Effector CD8-positive, alpha-beta T cell (primary cell): ENCODE measurements at places on chromosomes 3 and 15.

DNA sequence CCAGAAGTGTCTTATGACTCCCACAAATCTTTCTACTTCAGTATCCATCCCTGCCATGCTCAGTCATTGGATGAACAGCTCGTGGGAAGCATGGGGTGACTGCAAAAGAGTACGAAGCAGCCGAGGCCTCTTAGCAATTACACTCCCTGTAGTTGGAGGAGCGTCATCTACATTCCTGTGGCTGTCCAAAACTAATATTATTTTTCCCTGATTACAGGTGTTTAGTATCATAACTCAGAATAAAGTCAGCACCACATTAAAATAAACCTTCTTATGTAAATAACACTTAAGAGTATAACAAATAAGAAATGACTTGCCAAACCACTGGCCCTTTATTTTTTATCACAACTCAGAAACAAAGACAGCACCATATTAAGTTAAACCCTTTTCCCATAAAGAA lies 141.5 kb downstream of the PLOD2 start:
- no peak for DNase-seq

DNA sequence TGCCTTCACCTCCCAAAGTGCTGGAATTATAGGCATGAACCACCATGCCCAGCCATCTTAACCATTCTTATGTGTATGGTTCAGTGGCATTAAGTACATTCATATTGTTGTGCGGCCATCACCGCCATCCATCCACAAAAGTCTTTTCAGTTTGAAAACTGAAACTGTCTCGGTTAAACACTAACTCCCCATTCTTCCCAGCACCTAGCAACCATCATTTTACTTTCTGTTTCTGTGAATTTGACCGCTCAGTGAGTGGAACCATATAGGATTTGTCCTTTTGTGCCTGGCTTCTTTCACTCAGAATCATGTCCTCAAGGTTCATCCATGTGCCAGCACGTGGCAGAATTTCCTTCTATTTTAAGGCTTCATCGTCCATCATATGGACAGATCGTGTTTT lies 5.8 kb downstream of the MCM2 start:
- DNase-seq, result no peak

- no peak for DNase-seq
These were observed 3.9 kb downstream of the ABHD6 start for GRCh38 chr3:58241306-58242044.

- no peak for DNase-seq
These were observed 799 bp downstream of the SERF2 start for GRCh38 chr15:43792761-43793476.

- no peak for DNase-seq
These were observed 123.1 kb downstream of the CHCHD6 start for GRCh38 chr3:126827121-126827520.

GRCh38 chr15:34588046-34588674 lies 4.7 kb upstream of the GOLGA8B start:
- DNase-seq, result peak; percentile 28

GRCh38 chr15:51262463-51262862 lies 75.9 kb downstream of the CYP19A1 start:
- DNase-seq, result no peak

DNA sequence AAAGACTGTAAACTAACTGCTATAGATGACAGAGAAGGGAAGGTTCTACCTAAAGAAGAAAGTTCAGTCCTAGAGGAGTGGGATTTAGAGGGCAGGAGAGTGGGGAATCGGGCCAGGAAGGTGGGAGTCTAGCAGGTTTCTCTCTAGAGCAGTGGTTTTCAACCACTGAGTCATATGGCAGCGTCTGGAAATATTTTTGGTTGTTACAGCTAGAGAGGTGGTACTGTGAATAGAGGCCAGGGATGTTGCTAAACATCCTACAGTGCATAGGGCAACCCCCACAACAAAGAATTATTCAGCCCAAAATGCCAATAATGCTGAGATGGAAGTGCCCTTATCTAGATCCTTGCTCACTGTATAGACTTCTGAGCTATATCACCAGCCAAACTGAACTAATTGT lies 28.7 kb downstream of the ATP1B3 start:
- no peak for DNase-seq

DNA sequence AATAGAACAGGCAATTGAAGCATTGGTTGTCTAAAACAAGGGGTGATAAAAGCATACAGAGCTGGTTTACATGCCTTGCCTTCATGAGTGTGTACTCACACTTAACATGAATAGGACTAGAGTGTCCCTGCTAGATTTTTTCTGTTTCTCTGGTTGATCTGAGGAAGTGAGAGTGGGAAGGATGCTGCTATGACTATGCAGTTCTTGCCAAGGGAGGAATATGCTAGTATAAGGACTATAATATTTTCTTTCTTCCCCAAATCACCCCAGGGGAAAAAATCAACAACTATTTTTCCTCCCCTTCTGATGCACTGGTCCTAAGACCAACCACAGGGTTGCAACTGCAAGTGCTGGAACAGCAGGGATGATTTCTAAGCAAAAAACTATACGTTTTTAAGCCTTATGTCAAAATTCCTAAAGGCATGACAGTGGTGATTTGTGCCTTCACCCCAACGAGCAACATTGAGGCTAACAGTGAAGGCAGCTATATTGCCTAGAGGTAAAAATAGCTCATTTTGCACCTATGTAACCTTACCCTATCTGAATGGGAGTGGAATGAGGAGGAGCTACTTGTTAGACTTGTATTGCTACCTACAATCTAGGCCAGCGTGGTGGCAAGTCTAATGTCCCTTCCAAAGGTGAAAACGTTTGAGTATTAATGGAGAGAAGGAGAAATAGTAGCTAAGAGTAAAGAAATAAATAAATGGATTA lies 33.5 kb upstream of the USP8 start:
- DNase-seq, result no peak

DNA sequence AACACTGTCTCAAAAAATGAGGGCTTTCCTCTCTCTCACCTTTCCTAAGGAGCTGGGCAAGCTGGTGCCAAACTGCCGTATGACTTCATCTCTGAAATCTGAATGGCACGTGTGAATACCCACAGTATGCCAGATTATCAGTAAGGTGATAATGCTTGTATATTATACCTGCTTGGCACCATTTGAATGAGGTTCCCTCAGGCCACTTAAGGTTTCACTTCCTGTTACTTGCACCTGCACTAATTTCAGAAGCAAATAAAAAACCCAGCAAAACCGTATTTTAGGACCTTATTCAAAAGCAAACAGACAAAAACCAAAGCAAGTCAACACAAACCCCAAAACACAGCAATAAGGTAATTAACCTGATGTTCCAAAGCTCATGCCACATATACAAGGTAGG lies 19.7 kb downstream of the FOXP1 start:
- no peak for DNase-seq

DNA sequence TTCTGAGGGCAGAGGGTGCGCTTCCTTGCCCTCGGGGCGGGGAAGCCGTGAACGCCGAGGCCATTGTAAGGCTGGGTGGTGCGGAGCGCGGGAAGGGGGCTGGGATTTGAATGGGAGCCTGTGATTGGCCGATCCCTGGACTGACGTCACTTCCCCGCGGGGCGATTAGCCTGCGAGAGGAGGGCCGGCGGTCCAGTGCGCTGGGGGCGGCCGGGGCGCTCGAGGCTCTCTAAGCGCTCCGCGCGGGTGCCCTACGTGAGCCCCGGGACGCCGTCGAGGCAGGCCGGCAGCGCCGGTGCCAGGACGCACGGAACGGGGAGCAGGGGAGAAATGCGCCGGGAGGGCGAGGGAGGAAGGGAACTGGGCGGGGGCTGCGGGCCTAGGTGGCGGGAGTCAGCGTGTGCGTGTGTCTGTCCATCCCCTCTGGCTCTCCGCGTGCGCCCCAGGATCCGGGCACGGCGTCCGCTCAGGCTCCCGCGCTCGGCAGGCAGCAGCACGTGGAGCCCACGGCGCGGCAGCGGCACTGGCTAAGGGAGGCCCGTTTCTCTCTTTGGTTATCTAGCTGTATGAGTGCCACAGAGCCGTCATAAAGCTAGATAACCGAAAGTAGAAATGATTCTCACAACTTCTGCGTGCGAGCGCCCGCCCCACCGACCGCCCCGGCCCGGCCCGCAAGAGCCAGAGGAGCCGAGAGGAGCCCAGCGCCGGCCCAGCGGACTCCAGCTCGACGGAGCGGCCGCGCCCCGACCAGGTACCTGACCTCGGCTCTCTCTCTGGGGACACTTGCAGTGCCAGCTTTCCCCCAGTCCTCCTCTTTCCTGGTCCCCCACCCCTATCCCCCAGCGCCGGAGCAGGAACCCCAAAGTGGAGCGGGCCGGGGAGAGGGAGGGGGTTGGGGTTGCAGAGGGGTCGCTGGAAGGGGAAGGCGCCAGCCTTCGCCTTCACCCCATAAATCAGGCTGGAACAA lies 33.1 kb upstream of the POLG start:
- no peak for DNase-seq

DNA sequence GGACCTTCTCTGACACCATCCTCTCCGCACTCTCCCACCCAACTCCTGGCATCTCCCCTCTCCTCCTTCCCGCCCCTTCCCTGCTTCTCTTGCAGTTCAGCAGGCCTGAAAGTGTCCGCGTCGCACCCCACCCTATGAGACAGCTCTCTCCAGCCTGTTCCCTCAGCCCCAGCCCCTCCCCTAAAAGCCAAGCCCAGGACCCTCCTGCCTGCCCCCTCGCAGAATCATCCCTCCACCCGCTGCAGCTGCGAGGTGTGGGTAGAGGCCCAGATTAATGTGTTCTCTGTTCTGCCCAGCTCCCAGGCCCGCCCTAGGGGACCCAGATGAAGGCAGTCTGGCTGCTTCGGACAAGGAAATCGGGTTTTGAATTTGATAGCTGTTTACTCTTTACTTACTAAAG lies 410 bp downstream of the PRR23E start:
- DNase-seq, result no peak

GRCh38 chr3:61803983-61804382 lies 242.6 kb downstream of the PTPRG start:
- no peak for DNase-seq

GRCh38 chr15:56094171-56094570 lies 100.8 kb upstream of the NEDD4 start:
- DNase-seq, result no peak

DNA sequence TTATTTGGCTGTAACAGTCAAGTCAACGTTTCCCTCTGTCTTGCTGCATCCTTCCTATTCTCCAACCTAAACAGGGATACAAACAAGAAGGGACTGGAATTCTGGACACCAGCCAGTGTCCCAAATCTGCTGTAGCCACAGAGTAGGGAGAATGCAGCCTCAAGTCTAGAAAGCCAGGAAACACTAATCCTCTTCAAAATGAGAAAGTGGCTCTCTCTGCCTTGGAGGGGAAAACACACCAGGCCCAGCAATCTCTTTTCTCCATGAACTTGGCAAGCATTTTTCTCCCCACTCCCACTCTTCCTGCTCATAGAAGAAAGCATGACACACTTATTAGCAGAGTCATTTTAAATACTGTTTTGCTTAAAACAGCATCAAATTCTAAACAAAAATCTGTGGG lies 781.7 kb downstream of the SQOR start:
- DNase-seq, result no peak

- DNase-seq, result no peak
These were observed 48.7 kb upstream of the SECISBP2L start for GRCh38 chr15:49094923-49095322.

DNA sequence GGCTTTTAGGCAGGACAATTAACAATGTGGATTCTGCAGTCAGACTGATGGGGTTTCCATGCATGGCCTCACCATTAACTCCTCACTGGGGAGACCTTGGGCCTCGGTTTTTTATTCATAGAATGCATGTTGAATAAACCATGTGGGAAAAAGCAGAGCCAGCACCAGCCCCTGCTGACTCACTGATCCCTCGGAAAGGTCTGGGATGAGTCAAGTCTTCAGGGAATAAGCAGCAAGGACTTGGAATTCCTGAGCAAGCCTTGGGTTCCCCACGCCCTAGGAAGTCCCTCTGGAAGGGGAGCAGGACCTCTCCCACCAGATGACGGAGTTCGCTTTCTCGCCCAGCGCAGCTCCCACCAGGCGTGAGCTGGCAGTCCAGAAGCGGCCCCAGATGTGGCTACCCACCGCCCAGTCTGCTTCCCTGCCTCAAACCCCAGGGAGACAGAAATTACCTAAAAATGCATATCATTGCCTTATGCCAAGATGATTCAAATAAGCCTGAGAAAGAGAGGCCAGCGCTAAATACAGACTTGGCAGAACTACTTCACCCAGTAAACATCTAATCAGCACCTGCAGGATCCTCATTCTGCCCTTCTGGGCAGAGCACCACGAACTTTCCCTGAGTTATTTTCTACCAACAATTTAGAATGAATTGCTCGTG lies 45.4 kb downstream of the BTD start:
- DNase-seq, result no peak

DNA sequence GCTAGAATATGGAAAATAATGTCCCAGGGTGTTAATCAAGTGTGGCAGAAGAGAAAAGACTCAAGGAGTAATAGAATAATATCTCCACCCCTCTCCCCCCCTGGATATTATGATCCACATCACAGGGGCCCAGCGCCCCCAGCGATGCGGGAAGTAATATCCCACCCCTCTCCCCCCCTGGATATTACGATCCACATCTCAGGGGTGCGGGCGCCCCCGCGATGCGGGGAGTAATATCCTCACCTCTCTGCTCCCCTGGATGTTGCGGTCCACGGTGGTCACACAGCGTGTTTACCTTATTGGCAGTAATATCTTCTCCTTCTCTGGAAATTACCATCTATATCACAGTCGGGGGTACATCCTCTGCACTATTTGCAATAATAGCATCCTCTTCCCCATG lies 97.1 kb upstream of the OSBPL11 start:
- DNase-seq, result no peak

DNA sequence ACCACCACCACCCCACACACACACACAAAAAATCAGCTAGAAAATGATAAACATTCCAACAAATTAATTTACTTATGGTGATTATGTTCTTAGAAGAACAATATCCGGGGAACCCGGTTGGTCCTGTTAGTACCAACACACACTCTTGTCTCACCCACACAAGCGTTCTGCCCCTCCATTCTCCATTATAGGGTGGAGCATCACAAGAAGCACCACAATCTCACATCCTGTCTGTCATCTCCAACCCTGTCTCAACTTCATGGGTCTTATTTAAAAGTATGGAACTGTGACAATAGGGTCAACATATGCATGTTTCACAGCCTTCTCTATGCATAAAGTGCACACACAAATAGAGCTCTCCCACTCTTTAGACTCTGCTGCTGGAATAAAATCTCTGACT lies 5.6 kb downstream of the GSK3B start:
- DNase-seq, result no peak

DNA sequence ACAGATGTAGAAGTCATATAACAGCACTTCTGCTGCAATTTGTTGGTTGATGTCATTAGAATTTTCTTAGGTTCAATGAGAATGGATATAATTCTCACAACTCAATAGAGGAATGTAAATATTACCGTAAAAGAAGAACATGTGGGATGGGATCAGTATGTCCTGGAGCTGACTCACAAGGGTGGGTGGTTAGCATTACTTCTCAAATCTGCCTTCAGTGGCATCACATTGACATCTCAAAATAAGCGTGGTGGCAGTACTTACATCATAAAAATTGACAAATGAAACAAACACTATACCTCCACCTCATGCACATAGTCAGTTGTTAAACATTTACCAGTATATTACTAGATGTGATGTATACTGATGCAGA lies 1068.0 kb upstream of the CADM2 start:
- DNase-seq, result no peak

GRCh38 chr3:15936312-15936711 lies 138.5 kb upstream of the ANKRD28 start:
- DNase-seq, result no peak
